ENCODE measurements at places on chromosomes 2 and 18.

DNA sequence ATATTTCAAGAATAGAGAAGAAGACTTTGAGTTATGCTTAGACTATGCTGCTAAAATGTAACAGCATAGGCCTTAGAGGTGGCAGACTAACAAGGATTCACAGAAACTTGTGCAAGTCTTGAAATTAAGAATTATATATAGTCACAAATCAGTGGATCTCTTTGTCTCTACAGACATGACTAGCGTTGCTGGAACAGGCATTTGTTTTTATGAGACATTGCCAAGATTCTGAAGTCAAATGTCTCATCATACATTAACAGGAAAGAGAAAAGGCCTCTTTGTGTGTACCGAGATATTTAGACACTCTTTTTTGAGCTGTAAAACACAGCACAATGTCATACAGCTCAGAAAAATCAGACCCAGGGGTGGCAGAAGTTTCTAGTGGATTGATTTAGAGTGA, 207.1 kb downstream of the TMX3 start:
- DNase-seq, result peak; percentile 27

DNA sequence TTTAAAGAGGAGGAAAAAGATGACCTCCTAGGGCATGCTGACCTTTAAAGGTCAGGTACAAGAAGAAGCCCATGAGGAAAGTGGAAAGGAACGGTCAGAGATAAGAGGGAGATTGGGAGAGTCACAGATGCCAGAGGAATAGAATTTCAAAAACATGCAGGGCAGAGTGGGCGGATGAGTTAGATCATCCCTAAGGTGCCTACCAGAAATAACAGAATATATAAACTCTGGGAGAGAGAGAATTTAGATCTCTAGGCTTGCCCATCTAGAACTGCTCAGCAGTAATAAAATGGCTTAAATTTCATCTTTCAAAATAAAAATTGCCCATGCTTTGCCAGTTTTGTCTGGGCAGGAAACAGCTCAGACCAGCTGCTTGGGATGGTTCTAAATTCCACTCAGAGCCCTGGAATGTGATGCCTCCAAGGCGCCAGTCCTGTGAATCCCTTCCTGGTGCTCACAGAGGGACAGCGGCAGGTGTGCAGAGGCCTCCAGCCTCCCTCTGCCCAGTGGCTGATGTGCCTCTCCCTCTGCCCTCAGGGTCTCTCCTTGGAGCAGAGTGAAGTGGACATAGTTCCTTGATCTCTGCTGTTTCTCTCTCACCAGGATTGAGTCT, 130.9 kb downstream of the ANTXR1 start:
- DNase-seq, result no peak

- no peak for DNase-seq
These were observed 414.5 kb upstream of the KLHL29 start for GRCh38 chr2:22970284-22970975.

GRCh38 chr2:45207101-45207500, 197.8 kb upstream of the SIX2 start:
- no peak for DNase-seq

DNA sequence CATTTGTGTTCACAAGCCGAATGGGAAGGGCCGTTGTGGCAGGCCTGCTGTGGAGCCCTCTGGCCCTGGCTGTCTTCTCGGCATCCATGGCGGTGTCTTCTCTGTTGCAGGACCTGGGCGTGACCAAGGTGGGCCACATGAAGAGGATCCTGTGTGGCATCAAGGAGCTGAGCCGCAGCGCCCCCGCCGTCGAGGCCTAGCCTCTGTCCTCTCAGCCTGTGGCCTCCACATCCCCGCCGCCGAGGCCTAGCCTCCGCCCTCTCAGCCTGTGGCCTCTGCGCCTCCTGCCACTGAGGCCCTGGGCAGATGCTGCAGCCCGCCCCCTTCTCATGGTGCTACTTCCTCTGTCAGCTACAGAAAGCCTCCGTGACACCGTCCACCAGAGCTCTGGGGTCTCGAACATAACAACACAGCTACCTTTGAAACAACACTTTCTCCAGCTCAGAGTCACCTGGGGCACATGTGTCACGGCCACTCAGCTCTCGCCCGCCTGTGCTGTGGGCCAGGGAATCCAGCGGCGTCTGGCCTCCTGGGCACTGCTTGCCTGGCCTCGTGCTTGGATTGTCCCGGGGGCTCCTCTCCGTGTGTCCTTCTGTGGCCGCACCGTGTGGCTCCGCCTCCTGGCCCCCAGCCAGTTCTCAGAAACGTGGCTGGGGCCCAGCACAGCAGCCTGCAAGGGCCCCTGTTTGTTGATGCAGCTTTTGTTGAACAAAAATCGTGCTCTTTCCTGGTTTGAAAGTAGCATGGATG, 97.1 kb downstream of the USP40 start:
- no peak for DNase-seq
